ENCODE measurements at places on chromosomes 11 and 22.

DNA sequence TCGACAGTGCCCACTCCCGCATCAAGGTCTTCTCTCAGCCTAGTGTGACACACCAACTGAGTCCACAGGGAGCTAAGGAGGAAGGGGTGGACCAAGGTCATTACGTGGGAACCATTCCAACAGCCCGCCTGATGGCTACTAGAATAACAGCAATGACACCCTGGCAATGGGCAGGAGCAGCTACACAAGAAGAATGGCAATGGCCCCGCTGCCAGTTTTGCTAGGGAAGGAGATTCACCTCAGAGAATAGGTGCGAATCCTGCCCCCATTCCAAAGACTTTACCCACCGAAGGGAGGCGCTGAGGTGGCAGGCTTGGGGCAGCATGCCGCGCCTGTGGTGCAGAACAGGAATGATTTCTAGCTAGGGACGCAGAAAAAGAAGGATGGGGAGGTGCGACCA, 9.1 kb downstream of the WT1 start:
- no peak for DNase-seq

DNA sequence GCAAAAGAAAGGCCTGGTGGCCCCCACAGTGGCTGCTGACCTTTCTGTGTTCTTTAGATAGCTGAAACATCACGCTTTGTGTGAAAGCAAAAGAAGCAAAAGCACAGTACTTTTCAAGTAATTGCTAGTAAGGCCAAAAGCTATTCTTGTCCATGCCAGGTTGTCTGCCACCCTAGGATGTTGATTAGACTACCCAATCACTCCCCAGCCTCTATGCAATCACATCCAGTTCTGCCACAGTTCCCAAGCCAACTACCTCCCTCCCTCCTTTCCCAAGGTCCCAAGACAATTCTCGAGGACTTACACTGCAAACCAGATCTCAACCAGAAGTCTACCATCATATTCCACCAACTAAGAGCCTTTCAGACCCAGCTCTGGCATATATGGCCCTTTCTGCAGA, 46.2 kb downstream of the RDX start:
- no peak for DNase-seq

GRCh38 chr11:126359431-126360048, 4.1 kb downstream of the ST3GAL4 start:
- DNase-seq = peak; percentile 62

DNA sequence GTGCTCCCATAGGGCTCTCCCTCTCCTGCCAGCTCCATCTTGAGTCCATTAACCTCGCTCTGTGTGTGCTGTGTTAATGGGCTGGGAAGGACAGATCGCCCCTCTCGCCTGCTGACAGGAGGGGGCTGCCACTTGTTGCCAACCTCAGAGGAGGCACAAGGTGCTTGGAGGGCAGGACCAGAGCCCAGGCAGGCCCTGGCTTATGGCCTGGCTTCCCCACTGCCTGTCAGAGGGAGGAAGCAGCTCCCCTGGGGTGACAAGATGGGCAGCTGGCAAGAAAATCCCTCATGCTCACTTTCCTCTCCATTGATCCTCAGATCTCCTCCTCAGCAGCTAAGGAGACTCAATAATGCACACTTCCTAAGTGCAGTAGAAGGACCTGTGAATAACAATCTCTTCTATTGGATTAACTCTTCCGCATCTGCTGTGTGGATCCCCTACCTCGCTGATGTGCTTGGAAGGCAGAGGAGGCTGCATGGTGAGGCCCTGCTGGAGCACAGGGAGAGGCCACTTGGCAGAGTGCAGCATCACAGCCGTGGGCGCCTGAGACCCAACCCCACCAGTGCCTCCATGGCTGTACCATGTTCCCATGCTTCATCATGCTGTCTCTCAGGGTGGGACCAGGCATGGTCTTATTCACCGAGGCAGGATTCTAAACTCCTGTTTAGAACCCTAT, 70.3 kb downstream of the TRIM29 start:
- no peak for DNase-seq

GRCh38 chr11:90594658-90595057, 371.8 kb upstream of the CHORDC1 start:
- no peak for DNase-seq

Measured in Peyer's patch (tissue), 4 donors.